Left ventricle myocardium inferior (tissue), 1 donor: ENCODE measurements at places on chromosomes 11 and 22. TPM values are rescaled to one million over a fixed set of nuclear protein-coding genes. Genes with fewer than 3 reads are reported as not detected.
A peak's percentile ranks its signal among the peaks of the same experiment; 100 is the strongest.

DNA sequence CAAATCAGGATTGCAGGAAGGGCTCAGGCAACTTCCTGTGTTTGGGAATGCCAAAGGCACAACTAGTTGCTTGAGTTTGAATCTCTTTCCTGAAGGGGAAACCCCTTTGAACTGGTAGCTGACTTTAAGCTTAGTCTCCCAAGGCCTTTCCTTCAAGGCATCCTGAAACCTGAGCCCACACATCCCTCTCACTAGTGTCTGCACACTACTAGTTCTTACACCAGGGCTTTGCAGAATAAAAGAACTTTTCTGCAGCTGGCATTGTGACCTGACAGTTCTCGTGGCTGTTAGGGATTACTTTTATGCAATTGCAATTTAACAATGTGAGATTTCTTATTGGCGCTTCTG is 95.4 kb downstream of the EXT2 start:
- DNase-seq = no peak

Gene KCNJ1
- not detected for total RNA-seq

Gene CALCA
- total RNA-seq = not detected

- DNase-seq = no peak
These were observed 78.7 kb upstream of the DRD2 start for GRCh38 chr11:113553915-113554314.

Gene CABP4
- total RNA-seq = 1.4 TPM

DNA sequence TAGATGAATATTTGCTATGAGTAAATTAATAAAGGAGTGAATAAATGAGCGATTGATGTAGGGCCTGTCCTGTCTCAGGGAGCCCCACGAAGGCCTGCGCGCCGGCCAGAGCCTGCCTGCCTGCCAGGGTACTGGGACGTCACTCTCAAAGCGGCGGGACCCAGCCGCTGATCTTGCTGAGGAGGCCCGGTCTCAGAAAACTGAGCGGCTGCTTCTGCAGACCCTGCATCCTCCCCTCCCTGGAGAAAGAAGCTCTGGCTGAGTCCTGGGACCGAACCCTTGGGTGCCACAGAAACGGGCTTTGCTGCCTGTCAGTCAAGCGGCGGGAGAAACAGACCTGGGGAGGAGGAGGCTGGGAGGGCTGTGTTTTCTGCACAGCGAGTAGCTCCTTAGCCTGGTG is 91.6 kb upstream of the B3GAT1 start:
- DNase-seq = no peak

Gene INS
- not detected for total RNA-seq

DNA sequence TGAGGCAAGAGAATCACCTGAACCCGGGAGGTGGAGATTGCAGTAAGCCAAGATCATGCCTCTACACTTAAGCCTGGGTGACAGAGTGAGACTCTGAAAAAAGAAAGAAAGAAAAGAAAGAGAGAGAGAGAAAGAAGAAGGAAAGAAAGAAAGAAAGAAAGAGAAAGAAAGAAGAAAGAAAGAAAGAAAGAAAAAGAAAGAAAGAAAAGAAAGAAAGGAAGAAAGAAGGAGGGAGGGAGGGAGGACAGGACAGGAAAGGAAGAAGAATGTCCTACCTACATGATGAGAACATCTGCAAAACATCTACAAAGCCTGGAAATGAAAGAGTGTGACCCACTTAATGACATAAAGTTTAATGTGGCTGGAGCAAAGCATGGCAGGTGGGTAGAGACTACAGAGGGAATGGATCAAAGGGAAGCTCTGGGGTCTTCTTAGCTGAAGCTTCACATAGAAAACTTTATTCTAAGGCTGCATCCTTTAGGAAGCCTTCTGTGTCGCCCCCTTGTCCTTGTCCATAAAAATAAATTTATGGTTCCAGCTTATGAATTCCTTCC is 112.3 kb upstream of the ASPHD2 start:
- no peak for DNase-seq

DNA sequence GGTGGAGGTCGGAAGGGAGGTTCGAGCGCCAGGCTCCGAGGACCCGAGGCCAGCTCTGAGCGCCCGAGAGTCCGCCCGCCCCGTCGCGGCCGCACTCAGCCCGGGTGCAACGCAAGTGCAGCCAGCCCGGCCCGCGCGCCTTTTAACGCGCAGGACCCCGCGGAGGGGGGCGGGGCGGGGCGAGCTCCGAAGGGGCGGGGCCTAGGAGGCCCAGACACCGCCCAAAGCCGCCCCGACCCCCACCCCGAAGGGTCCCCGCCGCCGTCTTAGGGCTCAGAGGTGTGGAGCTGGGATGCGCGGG is at the start of gene PHOX2A:
Gene PHOX2A, minus strand, starts transcription at position 117 of the 301 bp plus-strand sequence. CDS start 172 bp downstream, outside the sequence.
- DNase-seq = no peak

GRCh38 chr11:45949992-45950407 is 27.5 kb downstream of the LARGE2 start:
- no peak for DNase-seq

DNA sequence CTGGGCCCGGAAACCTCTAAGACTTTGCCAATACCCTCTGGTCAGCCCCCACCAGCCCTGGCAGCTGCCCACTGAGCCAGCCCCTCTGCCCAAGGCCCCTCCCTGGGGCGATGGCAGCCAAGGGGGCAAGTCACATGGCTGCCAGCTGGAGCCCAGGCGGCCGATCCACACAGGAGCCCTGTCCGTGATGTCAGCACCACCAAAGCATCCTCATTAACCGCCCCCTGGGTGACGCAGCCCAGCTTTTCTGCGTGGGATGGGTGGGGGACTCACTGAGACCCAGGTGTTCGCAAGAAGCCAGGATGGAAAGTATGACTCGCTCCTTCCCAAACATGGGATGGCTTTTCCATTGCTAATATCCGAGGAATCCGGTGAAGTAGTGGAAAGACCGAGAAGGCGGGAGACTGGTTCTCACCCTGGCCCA is 46.6 kb upstream of the WNT7B start:
- peak; percentile 15 for DNase-seq

Gene C11orf97
- not detected for total RNA-seq

DNA sequence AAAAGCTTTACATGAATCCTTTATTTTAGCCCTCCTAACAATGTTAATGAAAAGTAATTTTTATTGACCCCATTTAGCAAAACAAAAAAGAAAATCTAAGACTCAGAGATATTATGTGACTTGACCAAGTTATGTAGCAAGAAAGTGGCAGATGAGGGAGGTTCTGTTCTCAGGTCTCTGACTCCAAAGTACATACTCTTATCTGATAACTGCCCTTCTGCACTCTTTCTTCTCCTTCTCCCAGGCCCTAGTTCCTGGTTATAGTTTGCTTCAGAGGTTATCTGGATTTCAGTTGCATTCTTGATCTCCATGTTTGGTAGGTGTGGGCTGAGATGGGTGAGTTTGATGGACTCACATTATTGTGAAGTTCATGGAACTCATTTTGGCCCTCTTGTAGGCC is 4.5 kb downstream of the OR9Q2 start:
- no peak for DNase-seq

Gene ESAM
- total RNA-seq = 40.0 TPM

GRCh38 chr11:74221816-74222215 is 50.7 kb downstream of the PPME1 start:
- DNase-seq = no peak

Gene CCDC116
- 0.11 TPM for total RNA-seq

GRCh38 chr11:12901874-12902481 is 107.1 kb upstream of the RASSF10 start:
- no peak for DNase-seq

Gene CCDC15
- 0.25 TPM for total RNA-seq

GRCh38 chr11:104146421-104146820 is 17.5 kb downstream of the PDGFD start:
- DNase-seq = no peak

Gene KCNQ1OT1
- 0.33 TPM for total RNA-seq
